ENCODE measurements at places on chromosomes 3 and 15.

DNA sequence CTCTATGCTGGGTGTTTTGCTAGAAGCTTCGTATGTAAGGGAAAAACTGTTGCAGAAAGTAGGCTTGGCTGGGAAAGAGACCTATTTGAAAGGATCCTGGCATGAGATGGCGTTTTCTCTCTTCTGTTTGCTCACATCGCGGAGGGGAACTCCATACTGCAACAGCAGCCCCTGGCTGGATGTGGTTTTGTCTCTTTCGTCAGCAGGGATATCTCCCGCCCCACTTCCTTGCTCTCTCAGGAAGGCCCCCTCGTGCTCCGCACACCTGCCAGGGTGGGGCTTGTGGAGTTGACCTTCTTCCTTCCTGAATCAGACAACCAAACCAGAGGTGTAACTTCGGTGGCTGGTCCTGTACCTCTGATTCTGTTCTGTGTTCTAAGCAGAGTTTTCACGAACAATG, 26.4 kb upstream of the MYZAP start:
- no peak for DNase-seq

DNA sequence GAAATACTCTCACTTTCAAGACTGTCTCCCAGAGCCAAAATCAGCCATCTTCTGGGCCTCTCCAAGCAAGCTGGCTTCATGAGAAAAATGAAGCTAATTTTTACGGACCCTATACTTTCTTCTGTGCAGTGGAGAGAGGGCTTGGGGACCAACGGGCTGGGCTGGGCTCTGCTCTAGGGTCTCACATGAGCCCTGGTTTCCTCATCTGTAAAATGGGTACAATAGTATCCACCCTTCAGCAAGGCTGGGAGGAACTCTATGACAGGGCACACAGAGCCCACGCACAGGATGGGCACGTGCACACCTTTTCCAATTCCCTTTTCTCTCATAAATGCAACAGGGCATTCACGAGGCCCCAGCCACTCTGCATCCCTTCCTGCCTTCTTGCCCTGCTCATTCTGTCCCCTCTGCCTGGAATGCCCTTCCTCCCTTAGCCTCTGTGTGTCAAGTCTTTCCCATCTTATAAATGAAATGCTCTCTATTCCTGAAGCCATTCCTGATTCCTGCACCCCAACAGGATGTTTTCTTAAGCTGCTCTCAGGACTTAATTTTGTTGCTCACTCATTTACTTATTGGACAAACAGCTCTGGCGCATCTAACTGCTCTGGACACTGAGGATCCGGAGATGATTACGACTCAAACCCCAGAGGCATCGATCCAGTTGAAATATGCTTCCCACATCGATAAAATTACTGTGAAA, 32.9 kb upstream of the SEC13 start:
- DNase-seq, result no peak

- DNase-seq, result no peak
These were observed 753 bp downstream of the INAFM2 start for GRCh38 chr15:40323953-40324937.

- no peak for DNase-seq
These were observed 703.0 kb upstream of the ZNF385D start for GRCh38 chr3:22453906-22454535.

- DNase-seq, result no peak
These were observed 316.2 kb downstream of the IL5RA start for GRCh38 chr3:2793987-2794386.

GRCh38 chr3:74643636-74644035, 29.2 kb upstream of the CNTN3 start:
- DNase-seq, result no peak

DNA sequence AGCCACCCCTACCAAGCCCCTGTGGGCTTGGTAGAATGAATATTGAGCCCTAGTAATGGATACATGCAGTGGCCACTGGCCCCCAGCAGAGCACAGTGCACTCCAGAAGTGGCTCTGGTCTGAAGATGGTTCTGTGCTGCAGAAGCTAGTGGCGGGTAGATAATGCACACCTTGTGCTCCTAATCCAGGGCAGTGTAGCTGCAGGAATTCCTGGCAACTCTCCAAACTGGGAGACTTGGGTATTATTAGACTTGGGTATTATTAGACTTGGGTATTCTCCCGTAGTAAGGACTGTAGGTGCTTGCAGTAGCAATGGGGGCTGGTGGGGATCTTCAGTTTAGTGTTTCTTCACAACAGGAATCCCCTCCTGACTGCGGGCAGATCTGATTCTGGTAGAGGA, 34.7 kb downstream of the NUSAP1 start:
- no peak for DNase-seq

GRCh38 chr3:102444101-102444500, 9.3 kb downstream of the ZPLD1 start:
- no peak for DNase-seq

- no peak for DNase-seq
These were observed 105.1 kb upstream of the GALNT15 start for GRCh38 chr3:16069149-16069922.

DNA sequence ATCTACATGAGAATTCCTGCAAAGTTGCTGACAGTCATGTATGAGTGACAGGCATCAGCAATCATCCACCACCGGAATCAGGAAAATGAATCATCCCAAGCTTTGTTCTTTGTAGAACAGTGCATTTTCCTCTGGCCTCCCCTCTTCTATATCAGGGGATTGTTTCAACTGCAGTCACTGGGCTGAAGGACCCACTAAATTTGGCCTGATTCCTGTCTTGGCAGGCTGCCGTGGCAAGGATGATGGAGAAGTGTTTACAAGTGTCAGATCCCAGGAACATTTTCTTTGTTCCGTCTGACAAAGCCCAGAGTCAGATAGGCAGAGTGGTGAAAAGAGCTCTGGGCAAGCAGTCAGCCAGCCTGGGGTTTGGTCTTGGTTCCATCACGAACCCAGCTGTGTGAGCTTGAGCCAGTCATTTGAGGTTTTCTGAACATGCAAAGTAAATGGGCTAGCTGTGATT, 175.1 kb upstream of the TSC22D2 start:
- no peak for DNase-seq

GRCh38 chr15:75759416-75760130, 46.9 kb upstream of the CSPG4 start:
- DNase-seq, result no peak

DNA sequence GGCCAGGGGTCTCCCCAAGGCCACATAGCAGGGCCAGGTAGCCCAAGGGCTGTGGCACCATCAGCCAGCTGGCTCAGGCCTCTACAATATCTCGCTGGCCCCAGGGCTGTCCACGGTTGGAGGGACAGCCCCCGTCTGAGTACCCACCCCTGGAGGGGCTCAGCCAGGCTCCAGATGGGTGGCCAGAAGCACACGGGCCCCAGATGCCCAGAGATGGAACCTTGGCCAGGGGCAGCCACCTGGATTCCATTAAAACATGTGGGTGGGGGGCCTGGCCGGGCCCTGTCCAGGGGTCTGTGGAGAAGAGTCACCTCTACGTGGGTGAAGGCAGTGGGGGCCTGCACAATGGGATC, 8.4 kb downstream of the CSPG4 start:
- DNase-seq, result no peak

- DNase-seq, result no peak
These were observed 3.5 kb downstream of the ZNF710 start for GRCh38 chr15:90004671-90005070.

Data from NCI-H1694 (cell line).